ENCODE measurements at places on chromosomes 5 and 9.

DNA sequence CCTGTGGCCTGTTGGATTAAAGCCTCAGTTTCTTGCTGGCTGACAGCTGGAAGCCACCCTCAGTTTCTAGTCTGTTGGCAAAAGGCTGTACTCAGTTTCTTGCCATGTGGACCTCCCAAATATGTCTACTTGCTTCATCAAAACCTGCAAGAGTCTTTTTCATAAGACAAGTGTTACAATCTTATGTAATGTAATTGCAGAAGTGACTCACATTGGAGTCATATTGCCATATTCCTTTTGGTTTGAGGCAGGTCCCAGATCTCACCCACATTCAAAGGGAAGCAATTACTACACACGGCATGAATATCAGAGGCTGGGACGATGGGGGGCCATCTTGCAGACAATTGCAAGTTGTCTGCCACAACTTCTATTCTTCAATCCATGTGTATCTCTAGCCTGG lies 286.7 kb upstream of the IL12B start:
- DNase-seq, result no peak

DNA sequence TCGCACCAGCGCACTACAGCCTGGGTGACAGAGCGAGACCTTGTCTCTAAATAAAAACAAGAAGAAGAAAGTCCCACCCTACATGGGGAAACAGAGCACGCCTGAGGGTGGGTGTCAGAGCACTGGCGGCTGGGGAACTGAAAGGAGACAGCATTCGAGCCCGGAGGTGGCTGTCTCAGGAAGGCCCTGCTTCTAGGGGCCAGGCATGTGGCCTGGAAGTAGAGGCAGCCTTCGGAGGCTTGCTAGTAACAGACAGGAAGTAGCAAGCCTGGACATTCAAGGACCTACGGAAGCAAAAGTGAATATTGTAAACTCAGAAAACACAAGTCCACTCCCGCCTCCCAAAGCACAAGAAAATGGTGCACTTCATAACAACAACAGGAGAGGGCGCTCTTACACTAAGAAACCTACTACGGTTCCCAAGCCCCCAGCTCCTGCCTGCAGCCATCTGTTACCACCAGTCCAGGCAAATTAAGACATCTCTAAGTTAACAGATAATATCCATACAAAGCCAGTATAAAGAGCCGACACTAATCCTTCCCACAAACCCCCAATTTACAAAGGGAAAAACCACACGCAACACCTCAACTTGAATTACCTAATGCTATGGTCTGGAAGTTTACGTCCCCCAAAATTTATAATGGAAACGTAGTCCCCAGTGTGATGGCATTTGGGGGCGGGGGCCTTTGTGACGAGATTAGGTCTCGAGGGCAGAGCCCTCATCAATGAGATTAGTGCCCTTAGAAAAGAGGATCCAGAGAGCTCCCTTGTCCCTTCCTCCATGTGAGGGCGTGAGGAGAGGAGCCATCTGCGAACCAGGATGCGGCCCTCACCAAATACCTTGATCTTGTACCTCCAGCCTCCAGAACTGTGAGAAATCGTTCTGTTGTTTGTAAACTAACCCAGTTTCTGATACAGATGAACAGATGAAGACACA lies 7.7 kb downstream of the RASGEF1C start:
- DNase-seq, result peak; percentile 33

- no peak for DNase-seq
Measured at GRCh38 chr5:159849437-159850083, 66.7 kb upstream of the ADRA1B start.

DNA sequence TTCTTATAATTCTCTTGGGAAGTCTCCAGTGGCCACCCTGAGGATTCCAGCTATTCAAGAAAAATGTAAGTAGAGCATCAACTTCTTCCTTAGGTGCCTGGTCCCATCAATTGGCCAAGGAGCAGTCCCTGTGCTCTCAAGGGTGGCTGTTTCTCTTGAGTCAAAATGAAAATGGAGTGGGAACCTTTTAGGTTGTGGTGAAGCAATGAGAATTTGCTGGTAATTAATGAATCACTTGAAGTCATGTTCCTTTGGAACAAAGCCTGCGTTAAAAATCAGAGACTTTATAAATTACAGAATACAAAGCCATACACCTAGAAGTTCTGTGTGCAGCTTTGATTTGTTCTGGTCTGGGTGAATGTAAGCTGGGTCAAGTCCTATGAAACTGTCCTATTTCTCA lies 48.9 kb downstream of the IL31RA start:
- DNase-seq, result no peak

GRCh38 chr5:69202497-69202896 lies 13.1 kb downstream of the CENPH start:
- DNase-seq, result no peak

- DNase-seq, result no peak
Measured at GRCh38 chr5:124878583-124879342, 132.3 kb upstream of the ZNF608 start.

- no peak for DNase-seq
Measured at GRCh38 chr5:41250351-41250987, 37.1 kb upstream of the C6 start.

GRCh38 chr5:173891308-173892116 lies 3.4 kb downstream of the CPEB4 start:
- no peak for DNase-seq
